ENCODE measurements at places on chromosomes 2 and 18. TPM values are rescaled to one million over a fixed set of nuclear protein-coding genes. Genes with fewer than 3 reads are reported as not detected.

DNA sequence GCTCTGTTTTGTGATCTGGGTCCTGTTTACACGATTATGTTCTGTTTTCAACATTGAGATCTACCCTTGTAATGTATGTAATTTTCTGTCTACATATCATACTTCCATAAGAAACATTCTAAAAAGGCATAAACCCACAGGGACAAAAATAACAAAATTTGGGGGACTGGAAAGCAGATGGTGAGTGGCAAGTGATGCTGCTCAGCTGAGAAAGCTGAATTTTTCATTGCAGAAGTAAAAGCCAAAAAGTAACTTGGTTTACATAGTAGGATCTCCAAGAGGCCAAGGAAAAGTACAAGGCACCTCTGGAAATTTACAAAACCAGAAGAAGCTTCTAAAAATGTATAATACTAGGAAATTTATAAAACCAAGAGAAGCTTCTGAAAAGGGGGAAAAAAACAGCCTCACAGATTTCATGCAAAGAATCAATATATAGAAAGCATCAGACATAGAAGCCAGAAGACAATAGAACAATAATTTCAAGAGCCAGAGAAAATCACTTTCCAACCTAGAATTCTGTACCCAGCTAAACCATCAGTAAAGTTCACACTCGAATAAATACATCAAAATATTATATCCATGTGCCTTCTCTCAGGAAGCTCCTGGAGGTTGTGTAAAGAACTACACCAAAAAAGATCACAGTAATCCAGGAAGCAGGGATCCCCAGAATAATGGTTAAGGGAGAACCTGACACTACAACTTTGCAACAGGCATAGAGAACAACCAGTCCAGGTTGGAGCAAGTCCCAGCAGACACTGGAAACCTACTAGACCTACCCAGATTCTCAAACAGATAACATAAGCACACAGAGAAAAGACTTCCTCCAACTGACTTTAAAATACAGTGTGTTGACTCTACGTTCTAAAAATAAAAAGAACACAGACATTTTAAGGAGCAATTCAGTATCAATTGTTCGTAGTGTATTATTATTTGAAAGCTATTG is 401.7 kb upstream of the HS6ST1 start:
- H3K36me3 ChIP-seq = no peaks in the 10 kb centered on the region
- H3K4me1 ChIP-seq = no peaks in the 10 kb centered on the region
- no peaks in the 10 kb centered on the region for H3K27me3 ChIP-seq
- DNase-seq = no peak

The SP140 gene
- total RNA-seq = 7.4 TPM

The TAF4B gene
- 16.0 TPM for total RNA-seq

GRCh38 chr2:196758474-196759377 is 40.8 kb downstream of the GTF3C3 start:
- peaks cover 6% of the 10 kb centered on the region for H3K4me1 ChIP-seq
- no peak overlapping the region for H3K4me3 ChIP-seq
- no peaks in the 10 kb centered on the region for H3K36me3 ChIP-seq
- H3K27me3 ChIP-seq = no peaks in the 10 kb centered on the region
- no peak overlapping the region for H3K27ac ChIP-seq
- DNase-seq = no peak

The C2orf80 gene
- total RNA-seq = not detected

The ZNG1B gene
- 19.2 TPM for total RNA-seq

Measured in vagina (tissue), 2 donors.